ENCODE measurements at places on chromosomes 2 and 18.

GRCh38 chr2:135586148-135586547, 54.9 kb downstream of the R3HDM1 start:
- DNase-seq, result no peak

- DNase-seq, result no peak
Observed at GRCh38 chr18:61989138-61989537, 96.3 kb upstream of the RNF152 start.

DNA sequence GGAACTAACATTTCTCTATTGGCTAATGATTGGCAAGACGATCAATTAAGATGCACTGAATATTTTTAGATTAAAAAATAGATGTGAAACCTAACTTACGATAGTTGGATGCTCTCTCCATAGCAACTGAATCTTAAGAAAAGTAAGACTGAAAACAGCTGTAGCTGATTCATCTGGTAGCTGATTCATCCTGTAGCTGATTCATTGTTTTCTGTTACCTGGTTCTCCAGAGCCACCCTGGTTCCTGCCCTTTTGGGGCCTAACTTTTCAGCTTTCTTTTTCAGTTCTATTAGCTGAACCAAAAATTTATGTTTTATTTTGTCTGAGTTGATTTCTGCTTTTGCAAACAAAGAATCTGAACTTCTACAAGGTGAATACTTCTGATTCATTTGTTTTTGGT, 22.7 kb upstream of the SPR start:
- DNase-seq, result no peak

DNA sequence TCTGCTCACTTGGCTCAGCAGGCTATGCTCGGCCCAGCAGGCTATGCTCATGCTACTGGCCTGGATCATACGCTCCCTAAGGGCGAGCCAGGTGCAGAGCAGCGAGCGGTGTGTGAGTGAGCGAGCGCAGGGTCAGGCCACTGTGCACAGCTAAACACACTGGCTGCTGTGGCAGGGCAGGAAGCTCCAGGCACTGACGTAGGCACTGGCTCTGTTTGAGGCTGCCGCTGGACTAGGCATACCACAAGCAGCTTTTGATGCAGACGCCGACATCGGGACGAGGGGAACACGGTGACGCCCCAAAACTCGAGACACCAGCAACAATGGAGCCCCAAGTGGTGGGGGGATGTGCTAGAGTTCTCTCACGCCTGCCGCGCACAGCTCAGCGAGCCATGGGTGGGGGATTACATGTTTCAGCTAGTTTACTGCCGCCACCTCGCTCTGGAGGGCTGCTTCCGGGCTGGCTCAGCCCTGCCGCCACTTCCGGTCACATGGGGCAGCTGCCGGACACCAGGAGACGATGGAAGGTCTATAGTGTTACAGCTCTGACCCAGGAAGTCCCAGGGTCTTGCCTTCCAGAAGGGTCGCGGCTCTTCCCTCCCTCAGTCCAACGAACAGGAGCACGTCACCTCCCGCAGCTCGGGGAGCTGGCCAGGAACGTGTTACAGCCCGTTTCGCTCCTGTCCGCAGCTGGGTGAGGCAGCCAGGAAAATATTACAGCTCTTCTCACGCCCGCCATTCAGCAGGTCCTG, 1176.9 kb upstream of the LRRTM1 start:
- no peak for DNase-seq

DNA sequence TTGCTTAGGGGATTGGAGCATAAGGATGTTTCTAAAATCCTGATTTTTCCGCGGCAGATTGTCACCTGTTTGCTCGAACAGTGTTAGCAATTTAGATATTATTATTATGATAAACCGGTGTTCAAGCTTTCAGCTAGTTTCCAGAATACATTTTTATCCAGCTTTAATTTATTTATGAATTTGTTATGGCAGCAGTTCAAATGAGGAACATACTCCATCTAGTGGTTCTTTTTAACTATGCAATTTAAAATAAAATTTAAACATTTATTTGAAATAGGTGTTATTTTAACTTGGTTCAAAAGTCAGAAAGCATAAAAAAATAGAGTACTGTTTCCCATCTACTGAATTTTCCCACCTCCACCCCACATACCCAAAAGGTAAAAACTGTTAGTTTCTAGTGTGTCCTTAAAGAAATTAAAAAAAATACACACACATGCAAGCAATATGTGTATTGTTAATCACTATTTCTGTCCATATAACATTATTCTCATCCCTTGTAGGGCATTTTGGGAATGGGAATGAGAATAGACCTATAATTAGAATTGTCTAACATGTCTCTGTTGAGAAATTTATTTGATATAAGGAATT, 23.2 kb downstream of the ACOXL start:
- DNase-seq, result no peak

GRCh38 chr2:60880643-60881046, 729 bp upstream of the REL start:
- DNase-seq, result no peak

GRCh38 chr2:226247289-226248275, 552.0 kb downstream of the IRS1 start:
- DNase-seq, result no peak

DNA sequence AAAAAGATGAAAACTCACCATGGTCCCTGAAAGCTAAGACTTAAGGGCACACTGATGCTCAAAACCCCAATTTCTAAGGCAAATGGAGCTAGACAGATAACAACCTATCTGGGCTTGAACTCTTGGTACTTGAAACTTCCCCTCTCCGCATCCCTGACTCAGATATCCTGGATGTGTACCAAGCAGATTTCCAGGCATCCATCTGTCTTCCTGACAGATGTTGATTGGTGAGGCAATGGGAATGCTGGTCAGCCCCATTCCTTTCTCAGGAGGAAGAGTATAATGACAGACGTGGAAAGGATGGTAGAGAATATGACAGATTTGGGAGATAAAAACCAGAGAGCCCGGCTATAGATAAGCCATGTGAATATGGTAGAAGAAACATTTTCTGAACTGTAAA, 69.2 kb downstream of the ADD2 start:
- no peak for DNase-seq

DNA sequence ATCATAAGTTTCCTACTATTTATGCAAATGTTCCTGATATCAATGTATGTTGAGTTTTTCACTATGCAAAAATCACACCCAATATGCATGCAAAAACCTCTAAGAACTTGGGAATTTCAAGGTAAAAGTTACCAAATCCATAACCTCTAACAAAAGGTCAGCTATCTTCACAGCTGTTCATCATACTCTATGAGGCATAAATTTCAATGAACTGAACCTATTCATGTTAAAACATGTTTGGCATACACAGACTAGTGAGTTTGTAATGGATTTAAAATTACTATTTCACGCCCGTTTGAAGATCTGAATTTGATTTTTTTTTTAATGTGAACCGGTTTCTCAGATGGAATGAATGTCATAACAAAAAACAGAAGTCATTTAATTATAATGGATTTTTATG, 100.2 kb downstream of the ATAD2B start:
- DNase-seq, result no peak

- no peak for DNase-seq
Observed at GRCh38 chr2:101998896-101999789, 7.4 kb downstream of the IL1R2 start.

GRCh38 chr18:75784390-75784789, 356.9 kb upstream of the SMIM21 start:
- DNase-seq, result no peak

GRCh38 chr2:203501873-203502272, 33.2 kb downstream of the RAPH1 start:
- no peak for DNase-seq

GRCh38 chr2:46036929-46037328, 260.3 kb upstream of the EPAS1 start:
- DNase-seq, result no peak

GRCh38 chr2:197445746-197446145, 7.6 kb upstream of the COQ10B start:
- no peak for DNase-seq

GRCh38 chr2:28160986-28161425, 231.7 kb upstream of the FOSL2 start:
- no peak for DNase-seq

GRCh38 chr2:126359494-126359893, 296.5 kb upstream of the GYPC start:
- DNase-seq, result no peak

DNA sequence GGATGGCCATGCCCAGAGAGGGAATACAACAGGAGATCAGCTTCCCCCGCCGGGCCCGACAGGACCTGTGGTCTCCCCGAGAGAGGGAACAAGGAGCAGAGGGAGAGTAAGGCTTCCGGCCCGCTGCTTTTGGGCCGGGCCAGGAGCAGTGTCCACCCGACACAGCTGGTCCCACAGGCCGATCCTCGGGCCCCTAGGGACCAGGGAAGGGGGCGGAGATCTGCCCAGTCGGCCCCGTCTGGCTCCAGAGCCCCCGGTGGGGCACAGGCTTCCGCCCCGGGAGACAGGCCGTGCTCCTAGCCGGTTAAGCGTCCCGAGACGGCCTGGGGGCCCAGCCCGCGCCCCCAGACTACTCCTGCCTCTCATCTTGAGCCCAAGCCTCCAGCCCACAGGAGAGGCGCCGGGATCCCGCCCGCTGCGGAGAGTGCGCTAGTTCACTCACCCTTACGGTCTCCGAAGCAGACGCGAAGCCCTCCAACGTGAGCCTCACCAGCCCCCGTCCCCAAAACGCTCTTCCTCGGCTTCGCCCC, at the start of gene MCFD2:
MCFD2 (minus strand) TSS at position 526 of the 530 bp plus-strand sequence. CDS start 6,635 bp downstream, outside the sequence.
- DNase-seq, result peak; percentile 31

DNA sequence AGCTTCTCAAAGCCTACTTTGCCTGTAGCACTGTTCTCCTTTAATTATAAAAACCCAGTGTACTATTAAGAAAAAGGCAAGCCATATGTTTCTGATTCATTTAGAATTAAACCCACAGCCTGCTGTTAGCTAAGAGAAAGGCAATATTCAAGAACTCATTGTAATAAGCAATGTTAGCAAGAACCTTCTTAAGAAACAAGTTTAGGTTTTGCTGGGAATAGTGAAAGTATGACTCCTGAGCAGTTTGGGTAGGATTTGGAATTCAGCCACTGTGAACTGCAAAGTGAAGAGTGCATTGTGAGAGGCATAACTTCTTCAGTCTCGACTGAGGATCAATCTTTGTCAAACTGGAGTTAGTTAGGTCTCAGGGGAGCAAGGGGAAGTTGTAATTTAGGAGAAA, 206.5 kb upstream of the NT5C1B start:
- DNase-seq, result no peak

- DNase-seq, result no peak
Observed at GRCh38 chr2:101119431-101119830, 31.8 kb downstream of the TBC1D8 start.

GRCh38 chr2:145687442-145688134, 1167.7 kb upstream of the ZEB2 start:
- DNase-seq, result no peak

- no peak for DNase-seq
Observed at GRCh38 chr2:173550143-173550542, 195.5 kb downstream of the CDCA7 start.

DNA sequence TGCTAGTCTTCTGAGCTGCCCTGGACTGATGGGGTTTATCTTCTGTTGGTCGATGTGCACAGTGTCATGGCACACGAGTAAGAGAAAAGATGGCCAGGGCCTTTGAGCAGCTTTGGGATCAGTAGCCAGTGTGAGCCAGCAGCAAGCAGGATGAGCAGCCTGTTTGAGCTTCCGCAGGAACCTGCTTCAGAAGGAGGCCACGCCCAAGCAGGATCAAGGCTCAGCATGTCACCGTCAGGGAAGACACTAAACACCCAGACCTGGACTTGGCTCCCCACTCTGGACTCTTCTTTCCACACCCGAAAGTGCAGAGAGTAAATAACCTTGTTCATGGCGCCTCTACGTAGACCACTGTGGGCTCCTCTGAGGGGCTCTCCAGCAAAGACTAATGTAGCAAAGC, 25.2 kb upstream of the ASB1 start:
- DNase-seq, result no peak

- DNase-seq, result no peak
Observed at GRCh38 chr2:85263591-85263990, 64.2 kb downstream of the TGOLN2 start.

GRCh38 chr2:232117413-232117812, 155.9 kb downstream of the DIS3L2 start:
- DNase-seq, result no peak

DNA sequence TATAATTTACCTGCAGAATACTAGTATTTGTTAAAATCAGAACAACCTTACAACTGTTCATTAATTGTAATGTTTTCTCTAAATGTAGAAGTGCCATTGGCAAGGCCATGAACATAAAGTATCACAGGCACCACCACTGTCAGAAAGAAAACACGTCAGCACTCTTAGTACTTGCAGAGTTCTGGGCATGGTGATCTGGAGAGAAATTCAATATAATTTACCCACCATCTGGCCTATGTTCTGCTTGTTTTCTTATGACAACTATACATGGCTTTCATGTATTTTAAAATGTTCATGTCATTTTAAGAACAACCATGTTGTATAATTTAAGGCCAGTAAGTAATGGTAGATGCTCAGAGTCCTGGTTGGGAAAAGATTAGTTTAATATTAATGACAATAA, 114.2 kb upstream of the SULT1C3 start:
- DNase-seq, result no peak
